ENCODE measurements at places on chromosomes 7 and 10.
A peak's percentile ranks its signal among the peaks of the same experiment; 100 is the strongest.

DNA sequence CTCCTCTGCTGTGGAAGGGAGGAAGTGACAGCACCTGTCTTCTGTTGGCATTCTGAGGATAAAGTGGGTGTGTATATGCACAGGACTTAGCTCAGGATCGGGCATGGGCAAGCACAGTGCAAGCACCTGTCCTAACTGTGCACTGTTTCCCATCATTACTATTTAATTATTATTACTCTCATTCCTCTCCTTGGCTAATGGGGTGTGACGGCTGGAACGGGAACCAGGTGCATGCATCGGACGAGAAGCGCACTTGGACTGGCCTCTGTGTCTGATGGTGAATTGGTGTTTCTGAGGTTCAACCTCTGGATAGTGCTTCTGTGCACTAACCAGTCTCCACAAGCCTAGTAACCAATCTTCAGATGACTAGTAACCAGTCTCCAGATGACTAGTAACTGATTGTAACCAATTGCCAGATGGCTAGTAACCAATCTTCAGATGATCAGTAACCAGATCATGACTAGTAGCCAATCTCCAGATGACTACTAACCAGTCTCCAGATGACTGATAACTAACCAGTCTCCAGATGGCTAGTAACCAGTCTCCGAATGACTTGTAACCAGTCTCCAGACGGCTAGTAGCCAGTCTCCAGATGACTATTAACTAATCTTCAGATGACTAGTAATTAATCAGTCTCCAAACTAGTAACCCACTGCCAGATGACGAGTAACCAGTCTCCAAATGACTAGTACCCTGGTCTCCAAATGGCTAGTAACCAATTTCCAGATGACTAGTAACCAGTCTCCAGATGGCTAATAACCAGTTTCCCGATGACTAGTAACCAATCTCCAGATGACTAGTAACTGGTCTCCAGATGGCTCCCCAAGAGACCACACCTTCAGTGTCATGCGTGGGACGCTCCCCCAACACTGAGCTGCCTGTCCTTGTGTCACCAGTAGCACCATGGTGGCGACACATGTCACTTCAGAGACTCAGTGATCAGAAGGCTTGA lies 85.8 kb downstream of the PAXIP1 start:
- no peak for DNase-seq

DNA sequence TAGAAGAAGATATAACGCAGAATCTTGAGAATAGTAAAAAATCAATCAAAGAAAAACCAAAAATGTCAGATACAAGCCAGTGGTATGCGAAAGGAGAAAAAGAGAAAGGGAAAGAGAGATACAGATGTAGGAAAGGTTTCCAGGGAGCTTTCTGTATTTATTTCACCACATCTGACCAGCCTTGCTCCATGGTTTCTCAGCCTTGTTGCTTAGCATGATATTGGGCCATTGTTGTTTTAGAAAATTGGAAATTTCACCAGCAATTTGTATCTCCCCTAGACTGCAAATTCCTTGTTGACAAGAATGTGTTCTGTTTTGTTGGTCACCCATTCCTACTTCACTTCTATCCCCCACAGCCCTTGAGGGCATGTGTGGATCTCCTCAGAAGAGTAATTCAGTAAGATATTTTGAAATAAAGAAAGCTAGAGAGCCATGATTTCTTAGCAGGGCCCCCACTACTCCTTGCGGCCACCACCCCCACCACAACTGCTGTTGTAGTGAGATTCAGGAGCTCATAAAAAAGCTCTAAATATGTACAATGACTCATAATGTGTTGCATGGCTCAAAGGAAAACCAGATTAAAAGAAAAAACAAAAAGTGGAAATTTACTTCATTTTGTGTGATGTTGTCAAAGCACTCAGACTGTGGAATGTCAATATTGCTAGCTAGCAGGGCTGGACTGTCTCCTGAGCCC lies 138.7 kb downstream of the CHRM2 start:
- no peak for DNase-seq

- no peak for DNase-seq
Measured at GRCh38 chr10:101848894-101849351, 5.3 kb upstream of the KCNIP2 start.

DNA sequence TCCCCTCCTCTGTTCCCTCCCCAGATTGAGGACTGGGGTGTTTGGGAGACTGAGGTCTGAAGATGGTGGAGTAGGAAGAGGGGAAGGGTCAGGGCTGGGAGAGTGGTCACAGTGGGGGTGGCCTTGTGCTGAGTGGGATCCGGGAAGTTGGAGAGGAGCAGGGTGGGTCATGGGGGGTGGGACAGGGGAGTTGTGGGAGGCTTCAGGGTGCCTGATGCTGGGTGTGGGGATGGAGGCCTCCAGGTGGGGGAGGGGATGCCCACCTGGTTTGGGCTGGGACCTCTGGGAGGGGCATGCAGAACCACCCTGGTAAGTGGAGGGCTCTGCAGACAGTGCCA lies 2.6 kb downstream of the ZNF775 start:
- DNase-seq: no peak

DNA sequence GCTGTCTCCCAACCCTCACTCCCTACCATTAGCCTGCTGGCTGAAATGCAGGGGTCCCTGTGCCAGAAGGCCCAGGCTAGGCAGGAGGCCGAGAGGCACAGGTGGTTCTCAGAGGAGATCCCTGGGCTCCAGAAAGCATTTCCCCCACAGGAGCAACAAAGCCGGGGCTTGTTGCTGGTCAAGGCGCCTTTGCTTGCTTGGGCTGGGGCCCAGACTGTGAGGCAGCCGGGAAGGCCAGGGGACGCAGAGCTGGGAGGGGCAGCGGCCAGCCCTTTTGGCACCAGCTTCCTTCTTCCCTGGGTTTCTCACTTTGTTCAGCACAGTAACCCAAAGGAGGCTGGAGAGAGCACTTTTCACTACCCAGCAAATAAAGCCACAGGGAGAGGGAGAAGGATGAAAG lies 48.6 kb downstream of the FBXW4 start:
- DNase-seq: no peak

GRCh38 chr7:49976238-49976637 lies 116.8 kb downstream of the ZPBP start:
- DNase-seq: no peak

DNA sequence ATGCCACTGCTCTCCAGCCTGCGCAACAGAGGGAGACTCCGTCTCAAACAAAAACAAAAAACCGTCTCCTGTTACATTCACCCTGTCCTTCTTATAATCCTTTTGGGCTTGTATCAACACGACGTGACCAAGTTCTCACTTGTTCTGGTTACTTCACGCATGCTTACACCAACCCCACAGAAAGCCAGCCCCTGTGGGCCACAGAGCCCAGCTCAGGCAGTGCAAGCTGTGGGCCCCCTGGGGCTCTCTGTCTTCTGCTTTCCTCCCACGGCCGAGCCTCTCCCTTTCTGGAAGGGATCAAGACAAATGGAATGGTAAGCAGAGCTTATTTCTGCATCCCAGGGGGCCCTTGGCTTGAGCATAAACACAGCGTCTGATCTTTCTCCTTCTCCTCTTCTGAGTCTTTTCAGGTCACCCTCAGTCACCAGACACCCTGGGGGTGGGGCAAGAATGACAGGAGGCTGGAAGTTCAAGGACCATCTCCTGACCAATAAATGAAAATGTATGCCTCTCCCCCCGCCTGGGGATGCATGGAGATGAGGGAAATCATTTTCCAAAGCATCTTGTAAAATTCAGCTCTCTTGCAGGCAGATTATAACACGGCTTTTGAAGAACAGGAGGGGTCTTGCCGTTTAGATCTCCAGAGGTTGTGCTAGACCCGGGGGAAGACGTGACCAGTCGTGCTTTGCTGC lies 19.0 kb upstream of the TRIM56 start:
- DNase-seq: no peak

DNA sequence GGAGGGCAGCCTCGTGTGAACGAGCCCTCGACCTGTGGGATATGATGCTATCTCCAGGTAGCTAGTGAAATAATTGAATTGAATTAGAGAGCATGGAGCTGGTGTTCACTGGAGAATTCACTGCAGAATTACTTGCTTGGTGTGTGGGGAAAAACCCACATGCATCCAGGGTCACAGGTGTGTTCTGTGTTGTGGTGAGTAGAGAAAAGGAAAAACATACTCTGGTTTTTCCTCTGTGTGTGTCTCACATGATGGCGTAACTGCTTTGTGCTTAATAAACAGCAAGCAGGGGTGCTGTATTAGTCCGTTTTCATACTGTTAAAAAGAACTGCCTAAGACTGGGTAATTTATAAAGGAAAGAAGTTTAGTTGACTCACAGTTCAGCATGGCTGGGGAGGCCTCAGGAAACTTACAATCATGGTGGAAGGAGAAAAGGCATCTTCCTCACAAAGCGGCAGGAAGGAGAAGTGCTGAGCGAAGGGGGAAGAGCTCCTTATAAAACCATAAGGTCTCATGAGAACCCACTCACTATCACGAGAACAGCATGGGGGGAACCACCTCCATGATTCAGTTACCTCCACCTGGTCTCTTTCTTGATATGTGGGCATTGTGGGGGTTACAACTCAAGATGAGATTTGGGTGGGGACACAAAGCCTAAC lies 62.6 kb downstream of the TACR2 start:
- no peak for DNase-seq

- no peak for DNase-seq
Measured at GRCh38 chr7:11078247-11078834, 104.7 kb downstream of the PHF14 start.

GRCh38 chr7:26182706-26183105 lies 17.8 kb downstream of the HNRNPA2B1 start:
- DNase-seq: no peak

DNA sequence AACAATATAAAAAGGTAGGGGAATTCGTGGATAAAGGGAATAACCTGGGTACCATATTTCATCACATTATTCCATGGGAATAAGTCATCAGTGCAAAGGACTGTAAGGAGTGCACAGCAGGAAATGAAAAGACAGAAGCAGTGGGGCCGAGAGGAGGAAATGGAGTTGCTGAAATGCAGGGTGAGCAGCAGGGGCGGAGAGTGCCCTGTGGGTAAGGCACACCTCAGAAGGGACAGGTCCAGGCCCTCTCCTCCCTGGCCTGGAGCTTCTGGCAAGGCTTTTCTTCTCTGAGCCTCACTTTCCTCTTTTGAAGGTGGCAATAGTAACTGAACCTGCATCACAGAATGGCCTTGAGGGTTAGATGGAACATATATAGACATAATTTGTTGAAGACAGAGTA lies 26.2 kb downstream of the IKZF1 start:
- no peak for DNase-seq

DNA sequence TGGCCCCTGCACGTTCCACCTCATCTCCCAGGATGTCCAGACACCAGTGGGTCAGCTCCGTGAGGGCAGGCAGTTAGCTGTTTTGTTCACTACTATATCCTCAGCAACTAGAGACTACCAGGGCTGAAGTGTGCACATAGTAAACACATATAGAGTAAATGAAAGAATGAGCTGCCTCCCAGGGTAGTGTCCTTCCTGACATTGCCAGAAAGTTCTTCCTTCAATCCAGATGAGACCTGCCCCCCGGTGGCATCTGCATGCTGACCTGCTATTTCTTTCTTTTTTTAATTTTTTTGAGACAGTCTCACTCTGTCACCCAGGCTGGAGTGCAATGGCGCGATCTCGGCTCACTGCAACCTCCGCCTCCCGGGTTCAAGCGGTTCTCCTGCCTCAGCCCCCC lies 14.0 kb upstream of the ARPC1A start:
- no peak for DNase-seq

- no peak for DNase-seq
Measured at GRCh38 chr7:121936951-121937623, 64.1 kb downstream of the PTPRZ1 start.

DNA sequence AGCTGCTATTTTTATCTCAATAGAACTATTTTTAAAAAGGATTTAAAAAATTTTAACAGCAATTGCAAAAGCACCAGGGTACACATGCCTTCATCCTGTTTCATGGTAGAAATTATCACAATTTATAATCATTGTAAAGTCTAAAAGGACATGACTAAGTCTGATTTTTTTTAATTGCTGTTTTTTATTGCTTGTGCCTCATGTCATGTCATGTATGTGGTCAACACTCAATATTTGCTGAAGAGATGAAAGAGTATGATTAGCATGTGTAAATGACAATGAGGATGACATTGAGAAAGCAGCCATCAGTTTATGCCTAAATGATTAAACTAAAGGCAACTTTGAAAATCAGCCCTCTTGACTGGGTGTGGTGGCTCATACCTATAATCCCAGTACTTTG lies 74.8 kb downstream of the GPR37 start:
- DNase-seq: no peak

- DNase-seq: no peak
Measured at GRCh38 chr7:94266238-94266644, 128.5 kb upstream of the COL1A2 start.

DNA sequence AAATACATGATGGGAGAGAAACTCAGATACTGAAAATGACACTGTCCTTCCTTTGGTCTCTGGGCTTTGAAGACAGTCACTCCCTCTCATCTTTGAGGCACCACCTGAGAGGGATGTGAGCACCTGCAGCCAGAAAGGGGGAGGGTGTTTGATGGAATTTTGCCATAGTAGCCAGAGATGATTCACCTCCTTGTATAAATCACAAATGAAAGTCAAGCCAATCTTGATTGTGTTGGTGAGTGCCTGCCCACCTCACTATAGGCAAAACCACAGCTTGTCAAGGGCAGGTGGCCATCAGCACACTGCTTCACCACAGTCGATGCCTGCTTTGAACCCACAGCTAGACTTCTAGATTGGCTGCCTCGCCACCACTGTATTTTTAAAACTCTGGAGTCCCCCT lies 48.2 kb downstream of the PON1 start:
- no peak for DNase-seq

- DNase-seq: no peak
Measured at GRCh38 chr7:8213381-8213780, 48.6 kb downstream of the ICA1 start.

DNA sequence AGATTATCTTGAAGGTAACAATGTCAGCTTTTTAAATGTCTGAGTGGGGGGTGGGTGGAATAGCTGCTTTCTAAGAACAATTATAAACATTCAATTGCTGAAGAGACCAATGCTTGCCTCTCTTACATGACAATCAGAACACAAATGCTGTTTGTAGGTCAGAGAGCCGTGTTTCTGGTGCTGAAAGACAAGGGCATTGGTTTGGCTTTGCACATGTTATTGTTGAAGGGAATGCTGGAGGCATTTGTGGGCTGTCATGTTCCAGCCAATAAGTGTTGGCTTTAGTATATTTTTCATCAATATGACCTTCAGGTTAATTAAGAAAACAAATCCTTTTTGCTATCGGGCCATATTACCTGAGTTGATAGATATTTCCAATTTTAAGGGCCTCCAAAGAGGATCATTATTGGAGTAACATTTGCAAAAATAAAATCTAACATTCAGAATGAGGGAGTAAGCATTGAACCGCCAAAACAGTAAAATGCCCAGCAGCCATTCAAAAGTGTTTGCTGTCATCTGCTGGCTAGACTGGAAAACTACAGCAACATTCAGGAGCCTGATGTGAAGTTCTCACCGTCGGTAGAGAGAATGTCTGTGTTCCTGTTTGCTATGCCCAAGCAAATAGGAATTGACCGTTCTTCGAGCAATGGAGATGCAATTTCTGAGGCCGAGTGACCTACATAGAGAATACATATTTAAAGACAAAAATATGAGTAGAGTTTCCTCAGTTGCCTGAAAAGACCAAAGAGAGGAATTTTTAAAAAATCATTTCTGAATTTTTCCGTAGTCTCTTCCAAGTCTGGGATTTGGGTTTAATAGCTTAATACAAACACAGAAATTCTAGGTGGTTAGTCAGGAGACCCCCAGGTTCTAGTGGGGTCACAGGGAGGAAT lies 118.9 kb downstream of the APBB1IP start:
- DNase-seq: peak; percentile 71

GRCh38 chr7:143882604-143883078 lies 19.3 kb downstream of the TCAF1 start:
- no peak for DNase-seq

All from RKO (cell line).